ENCODE measurements at places on chromosomes 13 and 19. TPM values are rescaled to one million over a fixed set of nuclear protein-coding genes. Genes with fewer than 3 reads are reported as not detected.
A peak's percentile ranks its signal among the peaks of the same experiment; 100 is the strongest.

GRCh38 chr13:100827489-100828176 is 153.0 kb upstream of the TMTC4 start:
- DNase-seq: no peak

DNA sequence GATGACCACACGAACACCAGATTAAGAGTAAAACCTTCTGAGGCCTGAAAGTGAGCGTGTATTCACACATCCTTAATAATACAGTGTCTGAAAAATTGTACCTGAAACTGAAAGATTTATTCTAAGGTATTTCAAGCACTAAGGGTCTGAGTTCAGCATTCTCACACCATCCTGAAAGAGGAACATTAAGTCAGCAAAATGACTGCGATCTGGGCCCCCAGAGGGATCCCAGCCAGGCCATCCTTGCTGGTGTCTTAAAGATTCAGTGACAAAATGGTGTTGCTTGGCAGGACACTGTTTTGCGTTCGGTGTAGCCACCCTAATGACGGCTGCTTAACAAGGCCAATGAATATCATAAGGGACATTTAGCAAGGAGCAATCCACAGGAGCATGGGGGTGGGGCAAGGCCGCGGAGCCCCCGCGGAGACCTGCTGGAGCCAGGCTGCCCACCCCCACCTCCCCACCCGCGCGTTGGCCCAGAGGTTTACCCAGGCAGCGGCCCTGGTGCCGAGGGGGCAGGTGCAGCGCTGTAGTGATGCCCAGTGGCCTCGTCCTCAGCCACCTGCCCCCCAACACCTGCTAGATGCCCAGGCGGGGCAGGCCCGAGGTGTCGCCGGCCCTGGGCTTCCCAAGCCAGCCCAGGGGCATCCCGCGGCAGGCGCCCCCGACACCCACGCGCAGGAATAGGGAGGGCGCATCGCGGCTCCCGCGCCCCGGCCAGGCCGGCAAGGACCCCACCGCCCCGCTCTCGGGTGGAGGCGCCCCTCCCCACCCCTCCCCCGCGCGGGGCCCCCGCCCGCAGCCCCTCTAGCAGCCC is 742 bp downstream of the NALCN start:
- DNase-seq: no peak

The TNNT1 gene
- 0.51 TPM for total RNA-seq

The OR7D2 gene
- 0.25 TPM for total RNA-seq

The STAP2 gene
- 28.5 TPM for total RNA-seq

- no peak for DNase-seq
Measured at GRCh38 chr19:11444059-11444458, 8.6 kb downstream of the PRKCSH start.

DNA sequence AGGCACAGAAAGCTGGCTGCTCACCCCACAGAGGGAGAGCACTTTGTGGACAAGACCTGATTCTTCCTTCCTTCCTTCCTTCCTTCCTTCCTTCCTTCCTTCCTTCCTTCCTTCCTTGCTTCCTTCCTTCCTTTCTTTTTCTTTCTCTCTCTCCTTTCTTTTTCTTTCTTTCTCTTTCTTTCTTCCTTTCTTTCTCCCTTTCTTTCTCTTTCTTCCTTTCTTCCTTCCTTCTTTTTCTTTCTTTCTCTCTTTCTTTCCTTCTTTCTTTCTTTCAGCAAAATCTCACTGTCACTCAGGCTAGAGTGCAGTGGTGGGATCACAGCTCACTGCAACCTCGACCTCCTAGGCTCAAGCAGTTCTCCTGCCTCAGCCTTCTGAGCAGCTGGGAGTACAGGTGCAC is 263.9 kb downstream of the UQCRFS1 start:
- DNase-seq: no peak

DNA sequence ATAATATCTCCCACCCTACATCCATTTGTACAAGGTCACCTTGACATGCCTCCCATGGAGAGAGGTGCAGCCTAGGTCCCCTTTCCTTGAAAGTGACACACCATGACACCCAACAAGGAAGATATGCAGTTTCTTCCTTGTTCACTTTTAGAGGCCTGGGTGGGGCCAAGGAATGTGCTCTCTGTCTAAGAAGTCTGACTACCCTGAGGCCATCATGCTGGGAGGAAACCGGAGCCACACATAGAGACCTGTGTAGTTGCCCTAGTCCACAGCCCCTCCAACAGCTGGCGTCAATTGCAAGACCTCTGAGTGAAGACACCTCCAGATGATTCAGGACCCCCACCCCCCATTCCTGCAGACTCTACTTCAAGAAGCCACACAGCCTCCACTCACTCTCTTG is 11.0 kb downstream of the SYDE1 start:
- DNase-seq: no peak

- no peak for DNase-seq
Measured at GRCh38 chr13:105641121-105641520, 894.3 kb downstream of the EFNB2 start.

GRCh38 chr13:34254366-34254765 is 436.4 kb downstream of the RFC3 start:
- DNase-seq: no peak

DNA sequence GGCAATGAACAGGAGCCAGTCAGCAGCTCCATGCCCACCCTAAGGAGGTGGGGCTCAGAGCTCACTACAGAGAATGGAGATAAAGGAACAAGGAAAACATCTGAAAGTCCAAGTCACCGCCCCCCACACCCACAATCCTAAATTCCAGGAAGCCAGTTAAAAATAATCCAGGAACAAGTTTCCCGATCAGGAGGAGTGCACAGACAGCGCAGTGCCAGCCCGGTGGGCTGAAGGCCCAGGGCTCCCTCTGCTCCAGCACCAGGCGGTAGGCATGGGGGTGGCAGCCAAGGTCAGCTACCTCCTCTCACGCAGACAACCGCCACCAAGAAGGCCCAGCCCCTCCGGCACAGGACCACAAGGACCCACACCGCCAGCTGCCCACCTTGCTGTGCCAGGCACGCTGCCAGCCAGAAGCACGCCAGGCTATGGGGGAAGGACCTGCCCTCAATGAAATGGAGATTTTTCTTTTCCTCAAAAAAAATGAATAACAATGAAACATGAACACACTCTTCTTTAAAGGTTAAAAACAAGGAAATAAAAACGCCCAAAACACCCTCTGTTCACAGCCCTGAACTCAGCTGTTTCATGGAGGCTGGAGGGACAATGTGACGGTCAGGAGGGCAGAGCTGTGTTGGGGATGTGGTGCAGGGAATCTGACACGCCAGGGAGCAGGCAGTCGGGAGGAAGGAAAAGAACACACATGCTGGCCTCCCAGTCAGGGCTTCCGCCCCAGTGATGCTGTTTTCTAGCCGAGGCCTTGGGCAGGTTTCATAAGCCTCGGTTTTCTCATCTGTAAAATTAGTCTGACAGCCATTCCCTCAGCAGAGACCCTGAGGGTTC is 11.0 kb downstream of the STK24 start:
- peak; percentile 85 for DNase-seq

GRCh38 chr13:29438769-29439168 is 156.7 kb downstream of the SLC7A1 start:
- DNase-seq: no peak

The PRR19 gene
- total RNA-seq: 0.13 TPM

The PBX4 gene
- not detected for total RNA-seq

DNA sequence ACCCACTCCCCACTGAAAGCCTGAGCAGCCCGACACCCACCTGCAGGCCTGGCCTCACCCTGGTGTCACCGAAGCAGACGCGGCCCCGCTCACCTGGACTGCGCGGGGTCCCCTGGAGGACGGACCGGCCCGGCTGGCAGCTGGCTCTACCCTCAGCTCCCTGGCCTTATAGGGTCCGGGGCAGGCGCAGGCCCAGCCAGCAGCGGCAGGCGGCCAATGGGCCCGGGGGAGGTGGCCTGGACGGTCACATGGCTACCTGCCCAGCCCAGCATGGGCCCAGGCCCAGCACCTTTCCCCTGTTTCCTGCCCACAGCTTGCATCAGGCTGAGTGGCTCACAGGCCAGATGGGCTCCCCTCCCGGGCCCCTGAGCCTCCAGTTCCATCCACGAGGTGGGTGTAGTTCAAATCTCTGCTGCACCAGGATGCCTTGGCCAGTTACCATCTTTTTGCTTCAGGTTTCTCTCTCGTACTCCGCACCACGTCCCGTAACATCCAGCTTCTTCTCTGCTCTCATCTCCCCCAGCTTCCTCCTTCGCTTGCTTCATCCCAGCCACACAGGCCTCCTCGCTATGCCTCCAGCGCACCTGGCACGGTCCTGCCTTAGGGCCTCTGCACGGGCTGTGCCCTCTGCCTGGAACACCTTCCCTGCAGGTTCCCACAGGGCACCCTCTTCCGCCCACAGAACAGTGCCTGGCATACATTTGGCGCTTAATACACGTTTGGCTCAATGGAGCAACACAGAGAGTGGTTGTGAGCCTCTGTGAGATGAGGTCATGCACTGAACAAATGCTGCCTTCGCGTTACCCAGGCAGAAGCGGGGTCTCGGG is at the start of gene PLIN4:
TSS of gene PLIN4 (minus strand) at position 142 of the 827 bp plus-strand sequence. CDS start 214 bp downstream, outside the sequence.
- DNase-seq: peak; percentile 72

The ATP4A gene
- not detected for total RNA-seq

DNA sequence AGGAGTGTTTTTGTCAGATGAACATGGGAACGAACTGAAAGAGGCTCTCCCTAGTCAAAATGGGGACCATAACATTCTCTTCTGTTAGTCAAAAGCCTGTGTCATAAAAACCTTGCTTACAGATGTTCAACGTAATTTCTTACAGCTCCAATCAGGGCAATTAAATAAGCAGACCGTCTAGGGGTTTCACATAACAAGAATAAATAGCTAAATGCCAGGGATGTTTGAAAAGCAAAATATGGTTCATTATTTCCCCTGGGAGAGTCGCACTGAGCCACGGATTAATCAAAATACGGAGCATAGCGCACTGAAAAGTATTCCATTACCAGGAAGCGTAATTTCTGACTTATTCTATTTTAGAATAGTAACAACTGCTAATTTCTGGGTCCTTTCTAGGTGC is 63.7 kb upstream of the MRI1 start:
- DNase-seq: no peak

DNA sequence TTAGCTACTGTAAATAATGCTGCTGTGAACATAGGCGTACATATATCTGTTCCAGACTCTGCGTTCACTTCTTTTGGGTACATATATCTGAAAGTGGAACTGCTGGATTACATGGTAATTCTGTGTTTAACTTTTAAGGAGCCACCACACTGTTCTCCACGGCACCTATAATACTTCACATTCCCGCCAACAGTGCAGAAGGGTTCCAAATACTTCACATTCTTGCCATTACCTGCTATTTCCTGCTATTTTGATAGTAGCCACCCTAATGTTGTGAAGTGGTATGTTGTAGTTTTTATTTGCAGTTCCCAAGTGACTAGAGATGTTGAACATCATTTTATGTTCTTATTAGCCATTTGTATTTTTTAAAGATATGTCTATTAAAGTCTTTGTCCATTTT is 377.4 kb upstream of the SLC10A2 start:
- no peak for DNase-seq

The C19orf18 gene
- 0.13 TPM for total RNA-seq
